CD4-positive, alpha-beta T cell treated with Interleukin-15 for 4 hours (primary cell): ENCODE measurements at places on chromosomes 1 and 21.

DNA sequence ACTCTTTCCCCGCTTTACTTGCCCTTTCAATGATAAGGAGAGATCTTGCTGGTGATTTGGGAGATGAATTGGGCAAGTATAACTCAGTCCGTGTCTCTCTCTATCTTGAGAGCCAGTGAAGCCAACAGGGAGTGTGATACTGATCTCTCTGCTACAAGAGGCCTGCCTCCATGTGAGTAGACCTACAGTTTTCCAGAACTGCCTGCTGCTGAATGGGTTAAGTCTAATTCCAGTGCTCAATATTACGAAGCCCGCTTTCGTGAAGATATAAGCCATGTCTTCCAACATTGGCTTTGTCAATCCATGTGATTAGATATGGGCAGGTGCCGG, 92.6 kb downstream of the ADCY10 start:
- DNase-seq, result no peak

DNA sequence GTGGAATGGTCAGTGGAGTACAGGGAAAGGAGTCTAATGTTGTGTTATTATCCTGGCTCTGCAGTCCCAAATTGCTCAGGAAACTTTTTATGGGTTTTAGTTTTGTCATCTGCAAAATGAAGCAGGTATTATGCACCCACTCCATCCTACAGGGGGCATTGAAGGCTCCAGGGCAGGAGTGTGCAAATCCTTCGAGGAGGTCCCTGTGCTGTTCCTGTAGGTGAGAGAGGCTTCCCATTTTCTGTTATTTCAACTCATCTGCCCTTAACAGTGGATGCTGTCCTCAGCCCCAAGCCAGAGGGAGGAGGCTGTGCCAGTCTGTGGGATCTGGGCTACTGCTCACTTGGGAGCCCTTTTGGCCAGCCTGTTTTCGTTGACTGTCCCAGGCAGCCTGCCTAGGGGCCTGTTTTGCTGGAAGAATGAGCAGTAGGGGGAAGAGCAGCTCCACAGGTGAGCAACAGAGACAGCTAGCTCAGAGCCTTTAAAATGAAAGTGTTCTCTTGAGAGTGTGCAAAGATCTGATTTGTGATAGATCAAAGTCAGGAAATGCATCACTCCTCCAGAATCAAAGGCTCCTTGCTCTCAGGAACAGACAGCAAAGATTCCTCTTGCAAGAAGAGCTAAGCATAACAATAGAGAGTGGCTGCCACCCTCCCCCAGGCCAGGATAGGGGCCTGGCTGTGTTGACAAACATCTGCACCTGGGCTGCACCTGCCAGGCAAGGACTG, 317.6 kb upstream of the PROX1 start:
- peak; percentile 12 for DNase-seq

DNA sequence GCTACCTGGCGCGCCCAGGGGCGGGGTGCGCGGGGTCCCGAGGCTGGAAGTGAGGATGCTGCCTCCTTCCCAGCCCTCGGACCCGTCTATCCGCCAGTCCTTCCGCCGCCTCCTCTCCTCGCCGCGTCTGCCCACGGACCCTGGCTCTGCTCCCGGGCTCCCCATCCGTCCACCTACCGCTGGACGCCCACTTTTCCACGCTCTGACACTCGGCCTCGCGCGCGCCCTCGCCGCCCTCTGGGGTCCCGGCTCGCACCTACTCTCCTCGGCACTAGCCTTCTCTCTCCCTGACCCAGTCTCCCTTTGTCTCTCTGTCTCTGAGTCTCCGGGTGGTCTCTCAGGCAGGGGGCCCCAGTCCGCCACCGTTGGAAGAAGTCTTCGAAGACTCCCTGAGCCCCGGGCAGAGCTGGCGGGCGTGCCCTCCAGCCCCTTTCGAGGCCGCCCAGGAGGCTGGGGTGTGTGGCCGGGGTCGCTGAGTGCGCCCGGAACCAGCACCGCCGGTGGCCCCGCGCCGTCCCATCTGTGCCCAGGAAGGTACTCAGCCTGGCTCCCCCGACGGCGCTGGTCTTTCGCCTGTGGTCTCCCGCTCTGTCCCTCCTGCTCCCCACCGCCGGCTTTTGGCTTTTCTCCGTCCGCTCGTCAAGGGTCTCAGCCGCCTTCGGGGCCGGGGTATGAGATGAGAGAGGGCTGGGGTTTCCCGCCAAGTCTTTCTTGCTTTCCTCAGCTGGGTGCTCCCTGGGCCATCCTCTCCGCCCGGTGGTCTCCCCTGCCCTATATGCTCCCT, 610 bp downstream of the DRAXIN start:
- no peak for DNase-seq

DNA sequence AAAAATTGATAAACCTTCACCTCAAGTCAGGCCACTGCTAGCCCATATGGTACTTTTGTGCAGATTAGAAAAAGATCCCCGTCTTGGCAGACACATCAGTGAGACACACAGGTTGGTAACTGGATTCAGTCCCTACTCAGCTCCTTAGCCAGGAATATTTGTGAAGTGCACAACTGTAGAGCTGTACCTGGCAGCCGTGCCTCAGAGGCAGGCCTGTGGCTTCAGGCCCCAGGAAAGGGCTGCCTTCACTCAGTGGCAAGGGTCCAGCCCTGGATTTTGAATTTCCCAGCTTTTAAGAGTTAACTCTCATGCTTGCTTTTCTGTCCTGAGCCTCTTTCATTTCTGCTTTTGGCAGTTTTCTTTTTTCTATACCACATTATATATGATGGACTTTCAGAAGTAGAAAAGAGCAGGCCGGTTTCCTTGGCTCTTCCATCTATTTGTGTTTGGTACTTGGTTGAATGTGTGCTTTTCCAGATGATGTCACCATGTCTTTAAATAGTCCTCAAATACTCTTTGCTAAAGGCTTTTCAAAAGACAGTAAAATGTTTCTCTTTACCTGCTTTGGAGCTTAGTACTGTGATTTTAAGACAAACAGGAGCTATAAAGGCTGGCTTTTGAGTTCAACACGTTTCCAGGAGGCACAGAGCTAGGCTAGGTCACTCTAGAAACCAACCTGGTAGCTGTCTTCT, 186.6 kb downstream of the AK5 start:
- no peak for DNase-seq

DNA sequence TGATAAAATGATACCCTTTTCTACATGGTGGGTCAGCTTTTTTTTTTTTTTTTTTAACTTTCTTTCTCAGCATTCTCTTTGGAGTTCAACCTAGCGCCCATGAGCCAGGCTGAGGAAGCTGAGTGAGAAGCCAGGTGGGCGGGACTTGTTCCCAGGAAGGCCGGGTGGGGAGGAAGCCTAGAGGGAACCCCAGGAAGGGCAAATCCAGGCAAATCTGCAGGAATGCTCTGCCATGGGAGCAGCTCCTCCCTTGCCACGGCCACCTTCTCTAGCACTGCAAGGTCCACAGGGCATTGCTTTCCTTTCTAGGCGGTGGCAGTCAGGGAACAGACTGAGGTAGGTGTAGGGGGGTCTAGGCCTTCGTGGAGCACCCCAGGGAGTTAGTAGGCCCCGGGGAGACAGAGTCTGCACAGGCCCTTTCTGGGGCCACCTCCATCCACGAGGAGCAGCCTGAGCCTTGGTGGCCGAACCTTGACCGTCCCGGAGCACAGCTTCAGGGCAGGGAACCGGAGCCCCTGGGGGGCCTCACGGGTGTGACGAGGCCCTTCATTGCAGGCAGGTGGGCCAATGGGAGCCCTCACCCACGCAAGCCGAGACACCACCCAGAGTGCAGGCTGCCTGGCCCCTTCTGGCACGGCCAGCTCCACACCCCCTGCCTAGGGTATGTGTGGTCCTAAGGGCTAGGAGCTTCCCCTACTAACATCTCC, 18.2 kb upstream of the CCDC27 start:
- no peak for DNase-seq

- peak; percentile 2 for DNase-seq
These were observed 2.4 kb downstream of the TRIM11 start for GRCh38 chr1:228404107-228404720.

DNA sequence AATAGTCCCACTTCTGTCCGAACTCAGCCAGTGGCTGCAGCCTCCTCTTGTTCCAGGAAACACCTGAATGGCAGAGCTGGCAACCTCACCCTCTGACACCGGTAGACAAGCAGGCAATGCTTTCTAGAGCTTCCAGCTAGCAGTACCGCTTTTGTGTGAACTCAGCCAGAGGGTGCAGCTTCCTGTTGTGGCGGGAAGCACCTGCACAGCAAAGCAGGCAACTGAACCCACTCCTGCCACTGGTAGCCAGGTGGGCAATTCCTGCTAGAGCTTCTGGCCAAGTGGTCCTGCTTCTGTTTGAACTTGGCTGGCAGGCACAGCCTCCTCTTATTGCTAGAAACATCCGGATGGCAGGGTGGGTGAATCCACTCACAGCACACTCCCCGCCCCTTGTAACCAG, 40.1 kb upstream of the TMPRSS15 start:
- no peak for DNase-seq

DNA sequence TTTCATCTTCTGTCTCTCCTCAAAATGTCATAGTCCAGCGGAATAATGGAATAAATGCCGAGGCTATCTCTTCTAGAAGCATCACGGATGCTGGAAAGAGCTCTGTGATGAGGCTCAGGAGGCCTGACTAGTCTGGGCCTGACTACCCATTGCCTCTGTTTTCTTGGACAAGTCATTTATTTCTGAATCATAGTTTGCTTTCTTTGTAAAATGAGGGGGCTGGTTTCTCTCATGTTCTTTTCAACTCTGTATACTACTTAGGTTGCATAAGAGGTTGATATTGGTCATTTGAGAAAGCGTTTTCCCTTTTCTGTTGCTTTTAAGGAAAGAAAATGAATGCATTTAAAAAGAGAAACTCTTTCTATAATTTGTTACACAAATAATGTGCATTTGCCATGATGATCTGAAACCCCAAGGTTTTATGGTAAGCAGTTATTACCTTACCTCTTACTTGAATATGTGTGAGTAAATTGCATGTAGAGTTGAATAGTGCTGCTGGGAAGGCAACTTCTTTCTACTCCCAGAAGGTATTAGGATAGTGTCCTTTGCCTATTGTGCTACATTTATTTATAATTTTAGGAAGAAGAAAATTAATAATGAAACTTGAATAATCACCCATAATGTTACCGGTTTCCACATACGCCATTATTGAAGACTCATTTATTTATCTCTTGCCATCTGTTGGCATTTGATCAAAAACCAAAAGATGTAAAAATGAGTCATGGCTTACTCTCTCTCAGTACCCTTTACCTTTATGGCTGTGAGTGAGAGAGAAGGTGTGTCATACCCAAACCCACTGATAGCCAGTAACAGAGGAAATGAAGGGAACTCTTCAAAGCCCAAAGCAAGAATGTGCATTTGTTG, 179.1 kb downstream of the FASLG start:
- DNase-seq, result peak; percentile 83

DNA sequence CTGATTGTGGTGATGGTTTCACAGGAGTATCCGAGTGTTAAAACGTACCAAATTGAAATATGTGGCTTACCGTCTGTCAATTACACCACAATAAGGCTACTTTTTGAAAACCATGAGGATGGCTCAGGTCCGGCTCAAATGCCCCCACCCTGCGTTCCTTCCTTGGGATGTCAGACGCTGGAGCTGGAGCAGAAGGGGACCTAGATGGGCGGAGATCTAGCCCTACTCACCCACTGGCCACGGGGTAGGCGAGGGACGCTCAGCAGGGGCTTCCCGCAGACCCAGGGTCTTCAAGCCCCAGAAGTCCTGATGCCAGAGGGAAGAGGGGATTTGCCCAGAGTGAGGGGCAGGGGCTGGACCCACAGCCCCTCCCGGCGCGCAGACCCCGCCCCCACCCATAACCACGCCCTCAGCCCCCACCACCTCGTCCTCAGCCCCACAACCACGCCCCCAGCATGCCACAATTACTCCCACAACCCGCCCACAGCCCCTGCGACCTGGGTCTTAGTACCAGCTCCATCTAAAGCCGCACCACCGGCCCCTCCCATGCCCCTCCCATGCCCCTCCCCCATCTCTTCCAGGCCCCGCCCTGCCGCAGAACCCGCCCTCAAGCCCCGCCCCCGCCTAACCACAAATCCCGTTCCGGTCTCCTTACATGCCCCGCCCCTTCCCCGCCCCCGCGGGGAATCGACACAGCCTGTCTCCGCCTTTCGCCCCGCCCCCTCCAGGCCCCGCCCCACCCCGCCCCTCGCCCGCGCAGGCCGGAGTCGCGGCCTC, at the start of gene LRRC3:
Gene LRRC3, plus strand, starts transcription at position 764 of the 777 bp plus-strand sequence. CDS start 1,135 bp downstream, outside the sequence.
- DNase-seq, result peak; percentile 75

- DNase-seq, result no peak
These were observed 20.4 kb downstream of the SCP2 start for GRCh38 chr1:52947490-52947889.

DNA sequence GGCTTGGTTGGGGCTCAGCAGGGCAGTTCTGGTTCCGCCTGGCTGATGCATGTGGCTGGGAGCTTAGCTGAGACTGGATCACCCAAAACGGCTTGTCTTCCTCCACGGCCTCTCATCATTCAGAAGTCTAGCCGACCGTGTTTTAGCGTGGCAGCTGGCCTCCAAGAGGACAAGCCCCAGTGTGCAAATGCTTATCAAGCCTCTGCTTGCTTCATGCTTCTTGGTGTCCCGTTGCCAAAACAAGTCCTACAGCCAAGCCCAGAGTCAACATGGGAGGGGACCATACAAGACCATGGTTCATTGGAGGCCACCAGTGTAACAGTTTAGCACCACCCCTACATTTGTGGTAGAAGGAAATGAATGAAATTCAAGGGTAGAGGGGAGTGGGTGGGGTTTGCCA, 10.5 kb upstream of the KDF1 start:
- DNase-seq, result no peak

- DNase-seq, result no peak
These were observed 7.2 kb upstream of the ACTRT2 start for GRCh38 chr1:3014050-3014440.

GRCh38 chr1:53617851-53618499, 121.0 kb downstream of the GLIS1 start:
- no peak for DNase-seq

DNA sequence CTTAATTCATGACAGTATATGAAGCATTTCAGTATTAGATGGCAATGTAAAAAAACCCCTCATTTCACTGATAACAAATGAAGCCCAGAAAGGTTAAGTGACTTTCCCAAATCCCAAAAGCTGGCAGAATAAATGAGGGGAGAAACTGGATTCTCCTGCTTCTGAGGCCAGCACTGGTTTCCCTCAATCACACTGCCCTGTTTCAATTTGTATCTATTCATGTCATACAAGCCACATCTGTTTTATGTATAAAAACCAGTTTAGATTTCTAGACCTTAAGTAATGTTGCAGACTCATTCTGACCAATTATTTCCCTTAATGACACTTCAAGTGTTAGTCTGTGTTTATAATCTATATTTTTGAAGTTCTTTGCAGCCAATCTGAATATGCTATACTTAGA, 16.8 kb downstream of the PLPPR4 start:
- no peak for DNase-seq

DNA sequence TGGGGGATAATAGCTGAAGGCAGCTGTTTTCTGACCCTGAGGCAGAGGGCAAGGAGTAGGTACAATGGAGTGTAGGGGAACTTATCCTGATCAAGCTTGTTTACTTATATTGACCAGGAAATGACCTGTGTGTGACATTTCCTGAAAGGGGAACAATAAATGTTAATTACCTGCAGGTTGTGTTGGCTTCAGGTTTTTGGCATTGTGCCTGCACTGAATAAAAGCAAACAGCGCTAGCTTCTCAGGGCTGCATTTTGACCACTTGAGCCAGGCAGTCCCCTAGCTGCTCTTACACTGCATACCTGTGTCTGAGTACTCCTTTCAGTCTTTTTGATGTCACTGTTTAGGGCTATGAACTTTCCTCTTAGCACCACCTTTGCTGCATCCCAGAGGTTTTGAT, 40.6 kb downstream of the DRAM2 start:
- no peak for DNase-seq

- DNase-seq, result no peak
These were observed 3.8 kb downstream of the JMJD4 start for GRCh38 chr1:227731241-227731677.
